ENCODE measurements at places on chromosomes 1 and 21.

DNA sequence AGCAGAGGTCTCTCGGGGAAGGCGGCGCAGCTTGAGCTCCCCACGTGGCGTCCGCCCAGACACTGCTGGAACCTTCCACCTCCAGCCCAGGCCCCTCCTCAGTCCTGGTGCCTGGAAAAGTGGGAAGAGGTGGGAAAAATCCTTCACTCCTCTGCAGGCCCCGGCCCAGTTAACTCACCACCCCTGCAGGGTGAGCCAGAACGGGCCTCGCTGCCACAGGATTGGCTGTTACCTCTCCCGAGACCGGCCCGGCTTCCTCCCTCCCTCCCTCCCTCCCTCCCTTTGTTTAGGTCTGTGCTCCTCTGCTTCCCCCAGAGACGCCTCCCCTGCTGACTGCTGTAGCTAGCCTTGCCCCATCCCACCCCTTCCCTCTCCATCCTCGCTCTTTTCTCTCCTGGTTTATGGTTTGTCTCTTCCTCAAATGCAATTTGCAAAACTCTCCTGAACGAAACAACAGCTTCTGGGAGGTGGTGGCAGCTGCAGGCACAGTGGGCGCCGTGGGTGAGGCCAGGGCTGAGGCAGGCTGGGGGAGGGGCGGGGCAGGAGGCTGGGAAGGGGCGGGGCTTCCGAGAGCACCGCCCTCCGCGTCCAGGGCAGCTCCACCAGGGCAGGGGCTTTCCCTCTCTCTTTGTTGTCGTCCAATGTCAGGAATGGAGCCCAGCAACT, 6.5 kb downstream of the CAPN9 start:
- DNase-seq = no peak

- no peak for DNase-seq
Observed at GRCh38 chr1:87495147-87495546, 166.5 kb downstream of the LMO4 start.

- DNase-seq = peak; percentile 70
Observed at GRCh38 chr1:161721738-161722343, 497 bp downstream of the FCRLB start.

- no peak for DNase-seq
Observed at GRCh38 chr1:183185941-183186490, at the start of gene LAMC2. Gene LAMC2 (plus strand): TSS chr1:183186264. CDS start chr1:183186353, 89 bp downstream.

GRCh38 chr1:184162281-184162680, 110.8 kb downstream of the TSEN15 start:
- no peak for DNase-seq

DNA sequence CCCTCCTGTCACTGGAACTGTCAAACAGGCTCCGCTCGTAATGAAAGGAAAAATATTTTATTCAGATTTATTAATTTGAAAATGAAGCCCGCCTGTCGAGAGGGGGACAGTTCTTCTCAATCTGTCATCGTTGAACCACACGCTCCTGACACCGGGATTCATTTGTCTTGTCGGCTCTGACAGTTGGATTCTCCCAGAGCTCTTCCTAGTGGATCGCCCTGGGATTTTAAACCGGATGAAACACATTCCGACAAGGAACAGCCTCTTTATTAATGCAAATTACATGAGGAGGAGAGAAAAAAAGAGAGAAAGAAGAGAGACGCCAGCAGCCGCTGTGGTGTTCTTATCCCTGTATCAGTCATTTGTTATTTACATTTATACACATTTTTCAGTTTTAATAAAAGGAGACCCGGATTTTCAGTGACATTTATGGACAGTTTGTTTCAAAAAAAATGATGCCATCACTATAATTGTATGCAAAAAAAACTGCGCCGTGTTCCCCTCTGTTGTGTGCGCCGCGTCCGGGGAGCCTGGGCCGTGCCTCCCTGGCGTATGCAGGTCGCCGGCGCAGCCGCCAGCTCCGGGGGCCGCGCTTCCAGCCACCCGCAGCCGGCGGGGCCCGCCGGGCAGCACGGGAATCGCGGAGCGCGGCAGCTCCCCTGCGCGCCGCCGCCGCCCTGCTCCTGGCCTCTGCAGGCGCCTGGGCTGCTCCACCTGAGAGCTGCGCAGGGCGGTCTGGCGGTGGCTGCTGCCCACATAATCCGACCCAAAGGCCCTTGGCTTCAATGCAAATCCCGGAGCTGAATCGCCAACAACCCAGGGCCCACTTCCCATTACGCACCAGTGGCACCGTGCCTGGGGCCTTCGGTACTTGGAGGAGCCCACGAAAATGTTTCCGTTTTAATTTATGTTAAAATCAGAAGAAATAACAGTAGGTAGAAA, 237.9 kb upstream of the PBX1 start:
- peak; percentile 8 for DNase-seq

DNA sequence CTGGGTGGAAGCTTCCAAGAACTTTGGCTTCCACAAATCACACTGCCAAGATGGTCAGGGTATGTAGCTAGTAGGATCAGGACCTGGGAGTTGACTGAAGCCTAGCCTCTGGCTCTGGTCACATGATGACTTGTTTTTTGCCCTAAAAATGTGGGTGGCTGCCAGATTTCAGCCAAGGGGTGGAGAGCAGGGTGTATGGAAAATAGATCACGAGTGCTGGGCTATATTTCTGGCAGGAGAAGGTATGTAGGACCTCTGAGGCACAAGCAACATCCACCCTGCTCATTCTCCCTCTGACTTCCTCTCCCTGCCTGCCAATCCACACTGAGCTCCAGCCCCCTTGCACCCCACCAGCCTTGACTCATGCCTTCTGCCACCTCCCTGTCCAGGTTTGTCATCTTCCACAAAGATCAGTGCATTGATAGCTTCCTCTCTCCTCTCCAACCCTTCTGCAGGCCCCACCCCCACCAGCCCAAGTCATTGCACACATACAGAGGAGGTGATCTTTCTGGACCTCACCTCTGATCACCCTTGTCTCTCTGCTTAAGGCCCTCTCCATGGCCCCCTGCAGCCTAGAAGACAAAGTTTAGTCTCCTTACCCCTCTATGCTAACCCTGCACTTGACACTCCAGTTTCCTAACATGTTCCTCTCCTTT, 8.3 kb upstream of the CYP4B1 start:
- DNase-seq = no peak

- DNase-seq = no peak
Observed at GRCh38 chr1:160547422-160547821, 24.4 kb upstream of the SLAMF6 start.

GRCh38 chr1:152411134-152411533, 2.9 kb downstream of the CRNN start:
- no peak for DNase-seq

DNA sequence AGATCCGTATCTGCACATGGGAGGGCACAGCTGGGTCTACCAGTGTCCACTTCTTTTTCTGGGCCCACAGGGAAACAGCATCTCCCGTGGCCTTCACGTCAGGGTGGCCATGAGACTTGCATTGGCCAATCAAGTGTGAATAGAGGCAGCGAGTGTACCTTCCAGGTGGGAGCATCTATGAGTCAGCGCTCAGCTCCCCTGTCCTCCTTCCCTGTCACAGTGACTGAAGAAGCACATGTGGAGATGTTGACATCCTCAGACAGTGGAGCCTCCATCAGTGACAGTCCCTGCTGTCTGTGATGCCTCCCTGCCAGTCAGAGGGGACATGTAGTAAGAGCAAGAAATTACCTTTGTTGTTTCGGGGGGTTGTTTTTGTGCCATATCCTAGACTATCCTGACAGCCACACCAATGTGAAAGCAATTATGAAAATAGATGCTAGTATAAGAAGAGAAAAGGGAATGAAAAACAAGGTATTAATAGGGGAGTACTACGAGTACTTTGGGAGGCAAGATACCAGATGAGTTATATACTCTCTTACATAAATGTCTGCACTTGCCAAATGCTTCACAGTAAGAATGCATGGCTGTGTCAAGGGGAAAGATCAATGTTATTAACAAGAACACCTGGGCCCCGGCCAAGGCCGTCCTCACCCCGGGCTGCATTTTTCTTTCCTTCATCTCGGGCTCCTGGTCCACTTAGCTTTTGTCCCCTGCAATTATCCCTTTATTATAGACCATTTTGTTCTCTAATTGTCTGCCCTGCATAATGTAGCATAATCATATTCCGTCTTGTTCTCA, 86.0 kb downstream of the MATN1 start:
- no peak for DNase-seq
